ENCODE measurements at places on chromosomes 12 and 14.

DNA sequence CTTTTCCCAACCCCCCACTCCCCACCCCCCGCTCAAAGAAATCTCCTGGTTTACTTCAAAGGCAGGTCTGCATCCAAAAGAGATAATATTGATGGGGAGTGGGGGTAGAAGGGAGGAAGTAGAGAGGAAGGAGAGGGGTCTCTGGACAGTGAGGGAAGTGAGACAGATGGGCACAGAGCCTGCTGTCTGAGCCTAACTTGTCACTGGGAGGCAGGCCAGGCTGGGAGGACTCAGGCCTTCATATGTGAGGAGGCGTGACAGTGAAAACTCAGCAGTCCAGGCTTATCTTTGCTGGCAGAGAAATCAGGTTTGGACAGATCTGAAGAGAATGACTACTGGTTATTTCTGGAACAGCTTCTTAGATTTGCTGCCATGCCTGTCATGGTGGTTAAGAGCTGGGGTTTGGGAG, 192.3 kb downstream of the NUAK1 start:
- DNase-seq, result peak; percentile 59

- peak; percentile 56 for DNase-seq
Observed at GRCh38 chr12:63862187-63862968, 17.9 kb downstream of the SRGAP1 start.

GRCh38 chr14:41891624-41892023, 284.9 kb downstream of the LRFN5 start:
- no peak for DNase-seq

GRCh38 chr12:3041558-3042164, 35.5 kb upstream of the TSPAN9 start:
- peak; percentile 84 for DNase-seq

DNA sequence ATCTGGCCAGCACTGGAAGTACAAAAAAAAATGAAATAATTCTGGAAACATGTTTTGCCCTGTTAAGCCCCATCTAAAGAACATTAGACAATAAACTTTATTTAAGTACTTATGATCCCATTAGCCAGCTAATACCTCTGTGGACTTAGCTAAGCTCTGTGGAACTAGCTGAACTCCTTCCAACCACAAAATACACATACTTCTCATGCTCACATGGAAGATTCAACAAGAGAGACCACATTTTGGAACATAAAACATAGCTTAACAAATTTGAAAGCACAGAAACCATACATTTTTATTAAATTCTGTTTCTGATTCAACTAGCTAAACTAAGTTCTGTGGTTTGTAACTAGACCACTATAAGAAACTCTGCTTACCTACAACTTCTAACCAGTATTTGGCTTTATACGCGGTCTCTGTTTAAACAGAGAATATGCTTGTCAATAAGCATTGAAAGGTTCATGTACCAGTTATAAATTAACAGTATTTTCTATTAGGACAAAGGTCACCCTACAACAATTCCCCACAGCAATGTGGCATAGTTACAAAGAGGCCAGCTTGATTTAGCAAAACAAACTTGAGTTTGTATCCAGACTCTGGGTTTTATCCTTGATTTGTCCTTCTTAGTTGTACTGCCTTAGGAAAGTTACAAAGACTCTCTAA, 300.1 kb downstream of the C12orf50 start:
- peak; percentile 3 for DNase-seq

- peak; percentile 64 for DNase-seq
Observed at GRCh38 chr12:106903241-106903945, 52.3 kb upstream of the TMEM263 start.

- no peak for DNase-seq
Observed at GRCh38 chr14:94370524-94370910, 17.9 kb downstream of the SERPINA1 start.

- DNase-seq, result peak; percentile 53
Observed at GRCh38 chr14:63986789-63987533, 134.2 kb downstream of the SYNE2 start.

- no peak for DNase-seq
Observed at GRCh38 chr14:24127673-24128072, 2.8 kb upstream of the FITM1 start.

GRCh38 chr12:53788892-53789291, 37.1 kb upstream of the CISTR start:
- no peak for DNase-seq

Data from myocyte (in vitro differentiated cells).